Omental fat pad (tissue), 4 donors: ENCODE measurements at places on chromosomes 5 and 9. TPM values are rescaled to one million over a fixed set of nuclear protein-coding genes. Genes with fewer than 3 reads are reported as not detected.

Gene GPR21
- total RNA-seq, result not detected

Gene SPINK13
- total RNA-seq, result not detected

Gene SPATA31E1
- total RNA-seq, result not detected

Gene CDH9
- not detected for total RNA-seq

DNA sequence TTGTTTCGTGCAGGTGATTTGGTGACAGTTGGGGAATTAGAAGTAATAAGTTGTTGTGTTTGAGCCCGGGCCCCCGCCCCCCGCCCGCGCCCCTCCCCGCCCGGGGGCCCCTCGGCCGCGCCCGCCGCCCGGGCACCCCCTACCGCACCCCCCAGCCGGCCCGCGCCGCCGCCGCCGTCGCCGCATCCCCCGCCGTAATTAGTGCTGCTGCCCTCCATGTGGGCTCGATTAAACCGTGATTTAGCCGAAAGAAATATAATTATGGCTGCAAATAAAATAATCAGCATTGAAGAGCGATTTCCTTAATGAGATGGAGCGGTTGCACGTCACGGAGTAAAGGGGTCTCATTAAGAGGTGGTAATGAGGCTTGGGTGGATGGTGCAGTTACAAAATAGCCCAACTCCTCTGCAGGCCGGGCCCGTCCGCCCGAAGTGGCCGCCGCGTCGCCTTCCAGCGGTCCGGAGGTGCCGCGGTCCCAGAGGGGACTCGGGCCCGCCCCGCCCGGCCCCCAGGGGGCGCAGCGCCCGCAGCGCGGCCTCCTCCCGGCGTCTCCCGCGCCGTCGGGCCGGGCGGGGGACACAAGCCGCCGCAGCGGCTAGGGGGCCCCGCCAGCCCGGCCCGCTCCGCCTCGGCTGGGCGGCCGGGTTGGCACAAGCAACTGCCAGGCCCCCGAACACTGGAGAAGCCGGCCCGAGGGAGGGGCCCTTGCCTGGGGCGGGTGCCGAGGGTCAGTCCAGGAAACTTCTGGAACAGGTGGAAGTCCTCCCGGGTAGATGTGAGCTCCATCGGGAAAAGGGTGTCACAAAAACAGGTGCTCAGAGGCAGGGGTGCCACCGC is 6.9 kb upstream of the OTP start:
- DNase-seq, result no peak

- no peak for DNase-seq
Measured at GRCh38 chr9:135898634-135899407, 8.5 kb downstream of the CAMSAP1 start.

GRCh38 chr5:81256766-81257165 is 23.6 kb downstream of the CKMT2 start:
- DNase-seq, result no peak

DNA sequence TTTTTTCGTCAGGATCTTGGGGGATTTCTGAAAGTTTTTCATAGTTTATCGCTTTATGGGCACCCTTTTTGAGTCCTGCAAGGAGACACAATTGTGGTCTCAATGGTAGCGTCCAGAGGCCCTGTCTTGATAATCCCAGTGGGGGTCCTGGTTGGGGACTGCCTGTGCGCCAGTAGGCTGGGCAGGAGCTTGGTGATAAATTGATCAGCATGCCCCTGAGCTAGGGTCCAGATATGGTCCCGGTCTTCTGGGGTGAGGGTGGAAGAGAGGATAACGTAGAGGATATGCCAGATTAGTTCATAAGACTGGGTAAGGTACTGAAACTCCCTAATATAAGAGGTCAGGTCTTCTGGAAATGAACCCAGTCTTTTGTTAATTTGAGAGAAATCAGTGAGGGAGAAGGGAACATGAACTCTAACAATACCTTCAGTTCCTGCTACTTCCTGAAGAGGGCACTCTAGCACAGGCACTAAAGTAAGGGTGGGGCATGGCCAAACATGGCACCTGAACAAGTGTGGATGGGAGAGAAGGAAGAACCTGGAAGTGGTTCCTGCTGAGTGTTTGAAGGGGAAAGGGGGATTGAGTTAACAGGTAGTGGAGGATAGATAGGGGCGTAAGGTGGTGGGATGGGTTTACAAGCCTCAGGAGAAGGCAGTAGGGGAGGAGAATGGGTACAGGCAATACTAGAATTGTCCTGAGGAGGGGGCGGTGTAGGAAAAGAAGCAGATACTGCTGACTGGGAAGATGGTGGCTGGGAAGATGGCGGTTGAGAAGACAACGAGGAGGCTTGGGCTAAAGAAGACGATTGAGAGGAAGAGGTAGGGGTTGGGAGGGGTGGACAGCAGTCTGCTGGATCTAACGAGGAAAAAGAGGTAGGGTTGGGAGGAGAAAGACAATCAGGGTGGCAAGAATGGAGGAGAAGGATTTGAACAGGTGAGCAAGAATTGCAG is 33.8 kb upstream of the ANXA2R start:
- no peak for DNase-seq

- no peak for DNase-seq
Measured at GRCh38 chr9:106860721-106861639, 2.0 kb upstream of the ZNF462 start.

DNA sequence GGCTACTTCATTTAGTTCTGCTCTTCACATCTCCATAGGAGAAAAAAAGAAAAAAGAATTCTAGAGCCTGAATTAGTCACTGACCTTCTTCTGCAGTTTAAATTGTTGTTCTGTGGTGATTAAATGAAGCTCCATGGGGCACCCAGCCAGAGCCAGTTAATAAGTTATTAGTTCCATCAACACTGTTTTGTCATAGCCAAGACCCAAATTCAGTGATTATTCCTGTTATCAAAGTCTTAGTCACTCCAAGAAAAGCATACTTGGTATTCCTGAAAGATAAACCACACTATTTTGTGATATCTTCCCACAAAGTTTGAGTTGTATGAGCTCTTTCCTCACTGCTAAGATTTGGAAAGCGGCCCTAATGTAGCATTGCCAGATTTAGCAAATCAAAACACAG is 134.8 kb upstream of the RGMB start:
- DNase-seq, result no peak

DNA sequence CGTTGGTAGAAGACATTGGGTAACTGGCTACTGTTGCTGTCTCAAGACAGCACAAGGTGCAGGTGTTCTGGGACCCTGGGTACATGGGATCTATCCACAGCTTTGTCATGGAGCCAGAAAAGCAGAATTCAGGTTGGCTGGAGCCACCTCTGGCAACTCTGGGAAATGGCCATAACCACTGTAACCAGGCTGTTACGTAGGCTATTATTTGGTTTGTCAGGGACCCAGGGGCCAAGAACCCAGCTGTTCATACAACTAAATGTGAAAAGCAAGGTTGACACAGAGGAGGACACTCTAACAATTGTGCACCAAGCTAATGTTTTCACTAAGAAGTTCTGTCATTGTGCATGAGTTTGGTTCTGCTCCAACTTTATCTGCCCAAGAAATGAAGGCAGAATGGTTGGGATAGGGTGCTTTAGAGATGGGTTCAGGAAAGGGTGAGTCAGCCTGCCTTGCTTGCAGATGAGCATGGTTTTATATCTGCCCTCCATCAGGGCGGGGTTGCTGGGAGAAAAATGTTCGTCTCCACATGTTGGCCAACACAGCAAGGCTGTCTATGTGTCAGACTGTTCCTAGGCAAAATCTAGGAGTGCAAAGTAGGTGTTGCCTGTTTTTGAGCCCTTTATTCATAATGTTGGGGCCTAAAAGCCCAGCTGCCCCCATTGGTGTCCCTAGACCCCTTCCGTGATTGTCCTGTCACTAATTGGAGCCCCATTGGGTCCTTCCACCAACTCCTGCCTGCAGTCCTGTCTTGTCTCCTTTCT is 131.3 kb upstream of the DAP start:
- DNase-seq, result no peak

- DNase-seq, result no peak
Measured at GRCh38 chr9:129696944-129697655, 31.7 kb downstream of the PRRX2 start.

DNA sequence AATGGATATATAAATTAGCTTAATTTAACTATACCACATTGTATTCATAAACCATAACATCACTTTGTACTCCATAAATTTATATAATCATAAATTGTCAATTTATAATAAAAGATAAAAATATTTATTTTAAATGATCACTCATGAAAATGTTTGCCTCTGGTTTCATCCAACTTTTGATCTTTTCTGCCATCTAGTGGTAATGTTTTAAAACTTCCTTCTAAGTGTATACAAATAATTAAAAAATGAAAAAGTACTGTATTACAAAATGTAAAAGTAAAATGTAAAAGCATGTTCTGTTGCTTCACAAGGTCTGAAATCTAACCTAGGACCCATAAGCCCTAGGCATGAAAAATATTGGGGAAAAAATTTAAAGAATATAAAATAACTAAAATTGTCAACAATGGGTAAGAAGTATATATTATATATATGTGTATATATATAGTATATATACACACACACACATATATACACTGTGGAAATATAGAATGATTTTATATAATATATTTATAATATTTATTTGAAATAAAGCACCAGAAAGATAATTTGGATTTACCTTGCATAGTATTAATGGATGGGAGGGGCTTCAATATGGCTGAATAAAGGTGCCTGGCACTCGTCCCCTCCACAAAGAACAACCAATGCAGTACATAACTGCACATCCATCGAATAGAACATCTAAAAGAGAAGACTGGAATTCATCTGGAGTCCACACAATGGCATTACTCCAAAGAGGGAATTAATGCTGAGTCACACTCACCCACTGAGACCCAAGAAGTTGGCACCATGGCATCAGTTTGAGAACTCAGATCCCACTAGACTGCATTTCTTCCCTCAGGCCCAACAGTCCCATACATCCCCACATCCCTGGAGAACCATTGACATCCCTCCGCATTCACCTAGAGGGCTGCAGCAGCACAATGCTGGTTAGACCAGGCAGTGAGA is 32.5 kb downstream of the ANXA1 start:
- DNase-seq, result no peak

GRCh38 chr5:2012885-2013284 is 130.2 kb upstream of the IRX4 start:
- no peak for DNase-seq

- no peak for DNase-seq
Measured at GRCh38 chr5:64612344-64612961, 77.8 kb upstream of the SHISAL2B start.

DNA sequence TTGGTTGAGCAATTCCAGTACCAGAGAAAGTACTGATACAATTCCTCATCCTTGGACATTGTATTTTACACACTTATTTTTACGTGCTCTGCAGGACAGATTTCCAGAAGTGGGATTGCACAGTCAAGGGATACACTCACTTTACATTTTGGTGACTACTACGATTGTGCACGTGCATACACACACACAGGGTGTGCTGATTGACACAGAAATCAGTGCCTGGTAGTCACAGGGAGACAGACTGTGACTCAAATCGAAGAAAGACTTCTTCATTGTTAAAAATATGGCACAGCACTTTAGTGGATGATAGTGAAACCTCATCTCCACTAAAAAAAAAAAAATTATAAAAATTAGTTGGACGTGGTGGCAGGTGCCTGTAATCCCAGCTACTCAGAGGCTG is 1.5 kb downstream of the GARIN3 start:
- DNase-seq, result no peak

DNA sequence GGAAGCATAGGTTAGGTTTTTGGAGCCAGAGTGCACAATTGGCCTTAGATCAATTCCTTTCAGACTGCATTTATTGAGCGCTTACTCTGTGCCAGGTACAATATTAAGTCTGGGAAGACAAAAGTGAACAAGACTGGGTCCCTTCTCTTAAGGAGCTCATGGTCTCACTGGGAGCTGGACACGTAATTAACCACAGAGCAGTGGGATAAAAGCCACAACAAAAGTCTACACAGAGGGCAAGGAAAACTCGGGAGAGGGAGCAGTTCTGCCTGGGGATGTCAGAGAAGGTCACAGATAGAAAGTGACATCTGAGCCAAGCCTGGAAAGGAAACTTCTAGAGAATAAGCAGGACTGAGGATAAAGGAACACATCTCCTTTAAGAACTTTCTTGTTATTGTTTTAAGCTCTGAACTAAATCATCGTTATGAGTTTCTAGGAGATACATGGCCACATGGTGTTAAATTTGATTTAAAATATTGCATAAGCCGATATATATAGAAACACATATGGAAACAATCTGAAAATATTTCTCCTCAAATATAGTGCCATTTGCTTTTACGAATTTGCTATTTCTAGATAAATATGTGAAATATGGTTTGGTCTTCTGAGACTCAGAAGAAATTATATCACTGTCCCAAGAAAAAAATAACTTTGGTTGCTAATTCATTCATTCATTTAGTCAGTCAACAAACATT is 40.1 kb upstream of the PDE8B start:
- DNase-seq, result no peak

- no peak for DNase-seq
Measured at GRCh38 chr5:145887217-145887616, 14.4 kb upstream of the GRXCR2 start.

DNA sequence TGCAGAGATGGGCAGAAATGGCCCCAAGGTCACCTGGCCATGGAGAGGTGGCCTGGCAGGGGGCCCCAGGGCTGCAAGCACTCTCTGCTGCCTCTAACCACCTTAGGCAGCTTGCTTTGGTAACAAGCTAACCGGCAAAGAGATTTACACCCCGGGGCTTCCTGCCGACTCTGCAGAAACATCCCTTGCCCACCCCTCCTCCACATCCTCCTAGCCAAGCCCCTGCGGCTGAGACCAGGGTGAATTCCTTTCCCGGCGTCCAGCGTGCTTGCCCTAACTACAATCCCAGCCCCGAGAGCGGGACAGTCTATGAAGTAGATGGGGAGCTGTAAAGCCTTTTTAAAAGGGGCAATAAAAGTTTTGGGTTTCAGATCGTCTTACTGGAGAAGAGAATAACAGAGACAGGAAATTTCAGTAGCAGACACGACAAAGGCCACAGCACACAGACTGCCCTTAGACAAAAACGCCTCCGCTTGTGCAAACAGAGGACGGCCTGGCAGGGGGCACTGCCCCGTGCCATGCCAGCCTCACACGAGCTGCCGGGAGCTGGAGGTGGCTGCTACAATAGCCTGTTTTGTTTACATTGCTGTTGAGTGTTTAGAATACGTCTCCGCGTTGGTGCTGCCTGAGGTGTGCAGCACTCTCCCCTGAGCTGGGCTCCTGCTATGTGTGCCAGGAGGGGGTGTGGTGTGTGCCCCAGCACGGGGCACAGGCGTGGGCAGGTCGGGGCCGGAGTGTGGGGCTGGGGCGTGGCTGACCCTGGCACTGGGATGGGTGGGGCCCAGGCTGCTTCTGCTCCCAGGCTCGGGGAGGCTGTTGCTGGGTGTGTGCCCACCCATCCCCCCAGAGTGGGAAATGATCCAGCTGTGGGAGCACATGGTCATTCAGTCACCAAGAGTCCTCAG is 15.3 kb downstream of the MYMK start:
- no peak for DNase-seq
